Thymus (tissue), 14 donors: ENCODE measurements at places on chromosomes 4 and X. TPM values are rescaled to one million over a fixed set of nuclear protein-coding genes. Genes with fewer than 3 reads are reported as not detected.

- H3K27ac ChIP-seq: no peak overlapping the region
- H3K4me1 ChIP-seq: no peaks in the 10 kb centered on the region
- H3K36me3 ChIP-seq: no peaks in the 10 kb centered on the region
Measured at GRCh38 chr4:52684896-52685295, 25.8 kb upstream of the USP46 start.

DNA sequence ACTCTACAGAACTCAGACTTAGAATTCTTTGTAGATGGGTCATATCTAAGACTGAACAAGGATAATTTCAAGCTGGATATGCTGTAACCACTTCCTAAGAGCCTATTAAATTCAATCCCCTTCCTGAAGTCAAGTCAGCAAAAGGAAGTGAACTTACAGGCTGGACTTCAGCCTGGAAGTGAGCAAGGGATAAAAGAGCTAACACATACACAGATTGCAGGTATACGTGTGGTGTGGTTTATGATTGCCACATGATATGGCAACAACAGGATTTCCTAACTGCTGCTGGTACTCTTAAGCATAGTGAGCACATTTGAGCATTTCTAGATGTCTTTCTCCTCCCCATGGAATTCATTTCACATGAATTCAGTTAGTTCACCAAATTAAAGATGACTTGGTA, 38.2 kb upstream of the UXT start:
- H3K4me3 ChIP-seq: no peak overlapping the region
- DNase-seq: no peak
- H3K27me3 ChIP-seq: no peaks in the 10 kb centered on the region

- no peak overlapping the region for H3K27ac ChIP-seq
- H3K36me3 ChIP-seq: no peaks in the 10 kb centered on the region
- H3K27me3 ChIP-seq: no peaks in the 10 kb centered on the region
Measured at GRCh38 chr4:109410226-109410625, 23.4 kb upstream of the SEC24B start.

DNA sequence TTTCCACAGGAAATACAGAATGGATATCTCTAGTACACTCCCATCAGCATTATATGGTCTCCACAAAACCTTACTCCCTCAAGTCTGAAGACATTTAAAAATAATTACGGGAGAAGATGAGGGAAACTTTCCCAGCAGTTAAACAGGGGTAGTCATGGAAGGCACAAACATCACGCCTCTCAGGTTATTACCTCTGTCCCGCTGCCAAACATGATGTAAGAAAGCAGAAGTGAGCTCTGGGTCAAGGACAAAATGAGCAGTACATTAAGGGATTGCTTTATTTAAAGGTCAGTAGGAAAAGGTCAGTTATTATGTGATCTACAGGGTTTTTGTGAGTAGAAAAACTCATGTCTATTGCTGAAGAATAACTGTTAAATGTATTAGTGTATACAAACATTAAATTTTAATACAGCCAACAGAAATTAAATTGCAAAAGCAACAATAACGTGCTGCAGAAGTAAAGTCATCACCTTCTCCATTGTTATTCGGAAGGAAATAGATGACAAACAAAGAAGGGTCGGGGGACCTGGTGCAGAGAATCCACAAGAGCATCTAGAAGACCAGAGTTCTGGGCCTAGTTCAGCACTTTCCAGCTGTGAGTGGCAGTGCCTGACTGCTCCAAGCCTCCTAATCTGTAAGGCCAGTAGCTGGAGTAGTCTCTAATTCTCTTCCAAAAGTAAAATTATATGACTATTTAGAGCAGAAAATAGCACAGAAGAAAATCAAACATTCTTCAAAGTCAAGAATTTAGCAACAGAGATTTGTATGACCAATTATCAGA, 171.2 kb downstream of the PPP3CA start:
- H3K4me1 ChIP-seq: no peaks in the 10 kb centered on the region
- H3K27ac ChIP-seq: no peak overlapping the region
- no peaks in the 10 kb centered on the region for H3K36me3 ChIP-seq
- H3K27me3 ChIP-seq: no peaks in the 10 kb centered on the region

- no peaks in the 10 kb centered on the region for H3K27me3 ChIP-seq
- H3K4me3 ChIP-seq: no peak overlapping the region
- no peaks in the 10 kb centered on the region for H3K36me3 ChIP-seq
Measured at GRCh38 chr4:79413886-79414285, 5.9 kb upstream of the GK2 start.

GRCh38 chrX:151177141-151178027, 1.0 kb downstream of the GPR50 start:
- H3K27ac ChIP-seq: no peak overlapping the region
- H3K27me3 ChIP-seq: peaks cover 40% of the 10 kb centered on the region
- DNase-seq: no peak
- no peak overlapping the region for H3K4me3 ChIP-seq
- no peaks in the 10 kb centered on the region for H3K4me1 ChIP-seq

GRCh38 chr4:174201871-174202270, 81.6 kb downstream of the FBXO8 start:
- H3K4me1 ChIP-seq: no peaks in the 10 kb centered on the region
- no peaks in the 10 kb centered on the region for H3K36me3 ChIP-seq
- DNase-seq: no peak
- peaks cover 6% of the 10 kb centered on the region for H3K27me3 ChIP-seq
- H3K4me3 ChIP-seq: no peak overlapping the region

- no peaks in the 10 kb centered on the region for H3K27me3 ChIP-seq
- H3K27ac ChIP-seq: no peak overlapping the region
- no peaks in the 10 kb centered on the region for H3K4me1 ChIP-seq
- DNase-seq: no peak
Measured at GRCh38 chr4:168765726-168766125, 244.3 kb downstream of the CBR4 start.

GRCh38 chrX:67604979-67605703, 61.3 kb downstream of the AR start:
- no peaks in the 10 kb centered on the region for H3K36me3 ChIP-seq
- H3K27me3 ChIP-seq: no peaks in the 10 kb centered on the region
- no peak for DNase-seq
- no peak overlapping the region for H3K27ac ChIP-seq
- no peak overlapping the region for H3K4me3 ChIP-seq

GRCh38 chr4:102592256-102592655, 91.1 kb downstream of the NFKB1 start:
- H3K27ac ChIP-seq: no peak overlapping the region
- H3K4me1 ChIP-seq: no peaks in the 10 kb centered on the region
- no peak overlapping the region for H3K4me3 ChIP-seq
- H3K36me3 ChIP-seq: peaks cover 33% of the 10 kb centered on the region
- no peaks in the 10 kb centered on the region for H3K27me3 ChIP-seq

GRCh38 chrX:17655211-17656034, 81.9 kb upstream of the SCML1 start:
- H3K27ac ChIP-seq: no peak overlapping the region
- DNase-seq: no peak
- no peak overlapping the region for H3K4me3 ChIP-seq
- H3K36me3 ChIP-seq: no peaks in the 10 kb centered on the region

DNA sequence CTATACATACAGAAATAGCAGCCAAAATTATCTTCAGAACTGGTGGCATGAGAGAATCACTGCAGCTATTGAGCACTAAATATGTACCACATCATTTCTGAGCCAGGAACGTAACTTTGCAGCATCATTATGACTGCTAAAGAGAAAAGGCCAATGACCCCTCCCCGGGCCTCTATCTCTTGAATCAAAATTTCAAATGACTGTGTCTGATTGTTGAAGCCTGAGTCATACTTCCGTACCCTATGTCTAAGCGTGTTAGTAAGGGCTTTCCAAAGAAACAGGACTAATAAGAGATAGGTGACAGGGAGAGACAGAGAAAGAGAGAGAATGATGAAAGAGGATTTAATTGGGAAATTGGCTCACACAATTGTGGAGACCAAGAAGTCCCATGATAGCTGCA, 445.5 kb upstream of the SPANXN1 start:
- H3K4me1 ChIP-seq: no peaks in the 10 kb centered on the region
- no peak overlapping the region for H3K4me3 ChIP-seq
- no peaks in the 10 kb centered on the region for H3K27me3 ChIP-seq
- no peak for DNase-seq
- H3K27ac ChIP-seq: no peak overlapping the region

DNA sequence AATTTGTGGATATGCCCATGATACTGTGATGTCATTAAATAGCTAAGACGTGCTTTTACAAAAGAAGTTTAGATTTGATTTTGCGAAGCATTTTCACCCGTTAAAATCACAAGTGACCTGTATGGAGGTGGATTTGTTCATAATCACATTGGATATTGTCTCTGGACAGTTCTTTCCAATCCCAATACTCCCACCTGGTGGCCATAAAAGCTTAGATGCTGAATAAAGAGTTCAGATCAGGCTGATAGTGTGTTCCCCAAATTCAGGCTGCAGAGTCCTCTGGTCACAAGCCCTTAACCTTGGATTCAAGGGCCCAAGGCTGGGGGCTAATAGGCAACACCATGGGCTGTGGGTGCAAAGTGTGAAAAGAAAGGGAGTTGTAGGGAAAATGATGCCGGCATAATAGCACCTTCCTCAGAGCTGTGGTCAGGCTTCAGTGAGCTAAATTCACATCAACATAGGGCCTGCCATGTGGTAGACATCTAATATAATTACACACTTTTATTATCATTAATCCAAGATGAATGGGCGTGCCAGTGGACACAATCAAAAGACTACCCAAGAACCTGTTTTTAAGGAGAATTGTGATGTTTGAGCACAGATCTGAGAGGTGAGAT, 28.1 kb downstream of the SMIM43 start:
- H3K36me3 ChIP-seq: no peaks in the 10 kb centered on the region
- no peak overlapping the region for H3K4me3 ChIP-seq
- H3K27me3 ChIP-seq: no peaks in the 10 kb centered on the region
- H3K4me1 ChIP-seq: no peaks in the 10 kb centered on the region
- no peak overlapping the region for H3K27ac ChIP-seq

GRCh38 chr4:48297256-48297846, 27.7 kb upstream of the TEC start:
- H3K27ac ChIP-seq: no peak overlapping the region
- H3K27me3 ChIP-seq: no peaks in the 10 kb centered on the region
- no peaks in the 10 kb centered on the region for H3K36me3 ChIP-seq
- H3K4me3 ChIP-seq: no peak overlapping the region
- H3K4me1 ChIP-seq: no peaks in the 10 kb centered on the region
- no peak for DNase-seq

DNA sequence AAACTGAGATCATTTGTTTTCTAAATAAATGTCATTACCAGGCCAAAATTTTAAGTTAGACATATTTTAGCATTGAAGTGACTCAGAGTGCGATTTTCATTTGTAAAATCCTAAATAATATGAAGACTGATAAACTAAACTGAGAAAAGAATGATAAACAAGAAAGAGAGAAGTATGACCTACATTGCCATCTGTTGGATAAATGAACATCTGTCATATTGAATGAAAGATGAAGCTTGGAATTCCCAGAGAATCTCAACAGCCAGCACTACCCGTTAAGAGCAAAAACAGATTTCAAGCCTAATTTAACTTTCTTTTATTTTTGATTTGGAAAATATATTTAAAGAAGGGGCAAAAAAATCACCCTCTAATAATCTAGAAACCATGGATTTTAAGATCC, 591.0 kb upstream of the ATOH1 start:
- no peaks in the 10 kb centered on the region for H3K27me3 ChIP-seq
- H3K36me3 ChIP-seq: no peaks in the 10 kb centered on the region
- no peak for DNase-seq
- H3K4me3 ChIP-seq: no peak overlapping the region

PF4V1 gene
- total RNA-seq: 0.14 TPM

VMA21 gene
- 21.9 TPM for total RNA-seq

SSX1 gene
- not detected for total RNA-seq

SRPX gene
- 11.1 TPM for total RNA-seq

GAGE12F gene
- total RNA-seq: not detected

UNC5C gene
- 1.8 TPM for total RNA-seq

INPP4B gene
- 7.8 TPM for total RNA-seq

NLGN3 gene
- 0.19 TPM for total RNA-seq
